ENCODE measurements at places on chromosomes 1 and 21. TPM values are rescaled to one million over a fixed set of nuclear protein-coding genes. Genes with fewer than 3 reads are reported as not detected.

GRCh38 chr1:6316240-6317097, 55.6 kb upstream of the GPR153 start:
- no peak for DNase-seq

DNA sequence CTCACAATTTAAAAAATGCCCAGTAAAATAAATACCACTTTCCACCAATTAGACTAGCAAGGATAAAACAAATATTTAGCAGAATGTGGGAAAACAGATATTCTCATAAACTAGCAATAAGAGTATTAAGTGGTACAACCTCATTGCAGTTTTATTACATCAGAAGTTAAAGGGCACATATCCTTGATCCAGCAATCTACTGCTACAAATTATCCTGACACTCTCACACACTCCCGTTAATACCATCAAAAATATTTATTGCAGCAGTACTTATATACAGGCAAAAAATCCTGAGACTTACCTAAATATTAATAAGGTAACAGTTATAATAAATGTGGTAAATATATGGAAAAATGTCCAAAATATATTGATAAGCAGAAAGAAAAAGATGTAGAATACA, 44.3 kb downstream of the ZNF644 start:
- no peak for DNase-seq

CR1L gene
- 1.1 TPM for polyA plus RNA-seq

CYP4A22 gene
- not detected for polyA plus RNA-seq

DNA sequence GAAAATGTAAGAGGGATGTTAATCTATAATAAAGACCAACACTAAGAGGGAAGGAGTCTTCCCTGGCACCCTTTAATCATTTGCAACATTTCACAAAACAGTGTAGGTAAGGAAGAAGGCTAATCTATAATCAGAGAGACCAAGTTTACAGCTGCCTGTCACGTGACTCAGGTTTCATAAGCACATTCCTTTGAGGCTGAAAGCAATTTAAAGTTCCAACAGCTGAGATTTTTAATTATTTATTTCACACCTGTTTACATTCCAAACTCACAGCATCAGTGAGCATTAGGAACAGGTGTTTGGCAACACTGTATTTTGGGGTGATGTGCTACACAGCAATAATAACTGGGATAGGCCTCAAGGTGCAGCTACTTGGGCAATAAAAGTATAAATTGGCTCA, 75.7 kb upstream of the PGBD5 start:
- DNase-seq: no peak

SLC1A7 gene
- 0.64 TPM for polyA plus RNA-seq

DNA sequence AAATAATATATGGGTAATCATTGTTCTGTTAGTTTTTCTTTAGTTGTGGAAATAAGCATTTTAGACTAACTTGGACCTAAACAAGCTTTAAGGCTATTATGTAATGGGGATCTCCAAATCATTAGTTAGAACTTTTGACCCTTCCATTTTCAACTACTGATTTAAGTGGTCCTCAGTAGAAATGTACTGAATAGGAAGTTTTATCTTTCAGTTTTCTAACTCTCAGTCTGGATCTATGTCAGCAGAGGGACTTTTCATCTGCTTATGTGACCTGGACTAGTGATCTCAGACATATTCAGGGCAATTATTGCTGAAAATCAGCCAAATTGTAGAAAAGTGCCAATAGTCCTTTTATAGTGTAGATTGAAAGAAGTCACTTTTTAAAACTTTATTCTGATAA, 56.0 kb downstream of the SASS6 start:
- no peak for DNase-seq

GRCh38 chr1:6424000-6424565, 493 bp upstream of the ESPN start:
- peak; percentile 71 for DNase-seq

- no peak for DNase-seq
Measured at GRCh38 chr1:30134466-30135217, 588.7 kb downstream of the MATN1 start.

ABCA4 gene
- polyA plus RNA-seq: 2.0 TPM

- DNase-seq: peak; percentile 56
Measured at GRCh38 chr21:32940079-32941014, 85.4 kb upstream of the OLIG2 start.

DNA sequence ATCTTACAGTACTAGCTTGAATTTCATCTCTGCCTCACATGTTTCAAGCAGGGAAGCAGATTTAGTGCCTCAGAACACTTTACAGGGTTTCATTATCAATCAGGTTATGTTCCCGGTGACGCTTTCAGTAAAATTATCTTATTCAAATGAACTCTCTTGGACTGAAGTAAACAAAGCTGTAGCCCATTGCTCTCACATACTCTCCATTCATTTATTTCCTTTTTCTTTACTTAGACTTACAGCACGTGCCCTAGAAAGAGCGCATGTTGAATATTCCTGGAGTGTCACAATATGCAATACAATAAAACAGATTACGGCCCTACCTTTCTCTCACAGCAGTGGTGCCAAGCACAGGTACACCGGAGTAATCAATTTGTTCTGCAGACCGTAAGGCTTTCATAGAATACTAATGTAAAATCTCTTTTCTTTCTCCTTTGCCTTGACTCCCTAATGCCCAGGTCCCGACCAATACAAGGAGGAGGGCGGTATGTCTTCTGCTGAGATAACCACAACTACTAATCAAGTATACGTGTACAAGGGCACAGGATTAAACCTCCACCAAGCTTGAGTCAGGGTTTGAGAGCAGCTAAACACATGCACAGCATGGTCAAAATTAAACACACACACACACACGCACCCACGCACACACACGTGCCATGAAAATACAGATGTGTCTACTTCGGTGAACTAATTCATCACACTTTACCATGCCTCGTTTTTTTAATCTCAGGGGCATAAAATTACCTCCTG, 62.8 kb downstream of the NRIP1 start:
- DNase-seq: peak; percentile 14

DNA sequence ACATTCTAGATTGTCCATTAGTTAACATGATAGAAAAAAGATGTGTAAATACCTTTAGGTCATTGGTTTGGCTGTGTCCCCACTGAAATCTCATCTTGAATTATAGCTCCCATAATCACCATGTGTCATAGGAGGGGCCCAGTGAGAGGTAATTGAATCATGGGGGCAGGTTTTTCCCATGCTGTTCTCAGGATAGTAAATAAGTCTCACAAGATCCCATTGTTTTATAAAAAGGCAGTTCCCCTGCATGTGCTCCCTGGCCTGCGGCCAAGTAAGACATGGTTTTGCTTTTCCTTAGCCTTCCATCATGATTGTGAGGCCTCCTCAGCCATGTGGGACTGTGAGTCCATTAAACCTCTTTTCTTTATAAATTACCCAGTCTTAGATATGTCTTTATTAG, 32.5 kb upstream of the SLC44A5 start:
- no peak for DNase-seq

CHIA gene
- polyA plus RNA-seq: 1.1 TPM

GRCh38 chr1:26826261-26827105, at the start of gene ZDHHC18:
TSS of gene ZDHHC18 (plus strand) at chr1:26826688. CDS start at chr1:26826805, 117 bp downstream.
- DNase-seq: peak; percentile 60

DNA sequence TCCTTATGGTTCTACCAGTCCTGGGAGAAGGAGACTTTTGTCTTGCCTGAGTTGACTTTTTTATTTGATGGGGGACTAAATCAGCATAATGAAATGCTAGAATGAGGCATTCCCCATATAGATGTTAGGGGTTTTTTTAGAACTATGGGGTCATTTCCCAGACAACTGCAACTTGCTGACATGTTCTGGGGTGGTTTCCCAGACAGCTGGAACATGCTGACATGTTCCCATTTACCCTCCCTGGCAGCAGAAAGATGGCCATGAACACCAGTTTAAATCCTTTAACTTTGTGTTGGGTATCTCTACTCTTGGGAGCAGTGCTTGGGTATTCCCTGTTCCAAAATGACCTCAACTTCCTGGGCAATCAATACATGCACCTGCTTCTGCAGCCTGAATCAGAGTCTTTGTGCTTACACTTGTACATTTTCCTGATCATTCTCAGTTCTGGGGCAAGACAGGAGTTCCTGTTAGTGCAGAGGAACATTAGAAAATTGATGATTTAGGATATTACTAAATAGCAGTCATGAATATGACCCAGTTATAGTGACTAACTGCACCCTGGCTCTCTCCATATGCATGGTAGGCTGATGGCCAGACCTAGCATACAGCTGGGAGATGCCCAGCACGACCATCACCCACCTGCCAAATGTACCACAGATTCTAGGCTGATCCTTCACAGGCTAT, 75.4 kb upstream of the CD5L start:
- DNase-seq: no peak

- no peak for DNase-seq
Measured at GRCh38 chr1:61111084-61112004, 29.0 kb downstream of the NFIA start.

GRCh38 chr1:156098784-156099183, 15.7 kb upstream of the LMNA start:
- no peak for DNase-seq

TRAPPC10 gene
- 27.0 TPM for polyA plus RNA-seq

XCL2 gene
- 0.82 TPM for polyA plus RNA-seq

GRCh38 chr1:43975249-43975961, 645 bp downstream of the ATP6V0B start:
- DNase-seq: peak; percentile 90

HJV gene
- 0.27 TPM for polyA plus RNA-seq

DNA sequence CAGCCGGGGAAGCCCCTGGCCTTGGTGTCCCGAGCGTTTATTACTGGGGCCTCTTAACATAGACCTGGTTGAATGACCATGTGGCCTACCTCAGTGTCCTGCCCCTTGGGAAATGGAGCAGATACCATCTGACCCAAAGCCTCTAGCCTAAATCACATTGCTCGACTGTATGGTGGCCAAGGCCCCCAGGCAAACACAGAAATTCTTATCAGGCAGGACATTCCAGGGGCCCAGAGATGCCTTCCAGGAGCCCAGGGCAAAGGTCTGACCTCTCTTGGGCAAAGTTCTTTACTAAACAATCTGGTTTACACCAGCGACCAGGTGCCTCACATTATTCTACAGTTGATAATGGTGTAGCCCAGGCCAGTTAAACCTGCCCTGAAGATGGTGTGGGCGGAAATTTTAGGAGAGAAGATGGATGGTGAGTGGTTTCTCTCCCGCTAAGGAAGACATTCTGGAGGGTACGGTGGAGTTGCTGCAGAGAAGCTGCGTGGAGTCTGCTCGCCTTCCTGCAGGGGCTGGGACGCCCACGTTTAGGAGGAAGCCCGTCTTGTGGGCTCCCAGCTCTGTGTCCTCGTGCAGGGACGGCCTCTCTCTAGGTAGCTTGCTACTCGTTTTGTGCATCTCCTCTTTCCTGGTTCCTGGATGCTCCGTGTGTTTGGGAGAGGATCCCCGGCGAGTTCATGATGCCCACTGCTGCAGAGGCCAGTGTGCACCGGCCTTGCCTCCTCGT, 21.2 kb downstream of the AJAP1 start:
- DNase-seq: no peak

GRCh38 chr1:229863651-229864545, 203.1 kb upstream of the GALNT2 start:
- no peak for DNase-seq

GUCA2A gene
- 0.35 TPM for polyA plus RNA-seq

DNA sequence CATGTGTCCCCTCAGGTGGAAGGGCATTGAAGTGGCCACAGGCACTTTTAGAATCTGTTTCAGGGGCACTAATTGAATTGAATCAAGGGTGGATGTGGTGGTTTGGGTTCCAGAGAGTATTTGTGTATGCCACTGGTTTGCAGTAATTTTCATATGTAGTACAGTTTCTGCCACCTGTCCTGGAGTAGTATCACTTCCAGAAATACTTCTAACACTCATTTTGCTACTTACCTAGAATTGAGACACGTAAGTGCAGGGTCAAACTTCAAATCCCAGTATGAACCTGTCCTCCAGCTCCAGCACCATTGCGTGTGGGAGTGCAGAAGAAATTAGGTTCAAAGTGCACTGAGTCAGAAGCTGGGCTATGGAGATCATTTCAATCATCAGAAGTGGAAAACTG, 26.8 kb downstream of the RSPH1 start:
- DNase-seq: no peak

KRTAP13-2 gene
- not detected for polyA plus RNA-seq

GUCA2B gene
- not detected for polyA plus RNA-seq

GRCh38 chr1:155969377-155969791, 9.0 kb downstream of the ARHGEF2 start:
- no peak for DNase-seq

PCSK9 gene
- 0.73 TPM for polyA plus RNA-seq

OR6P1 gene
- not detected for polyA plus RNA-seq

GRCh38 chr1:48019714-48020315, 22.6 kb upstream of the TRABD2B start:
- DNase-seq: no peak

GRCh38 chr1:27471477-27471876, 18.5 kb downstream of the WASF2 start:
- no peak for DNase-seq

KRTAP12-2 gene
- polyA plus RNA-seq: not detected

MSTO1 gene
- polyA plus RNA-seq: 66.3 TPM

URB1 gene
- polyA plus RNA-seq: 12.5 TPM

OR2W3 gene
- polyA plus RNA-seq: 0.24 TPM

GNG4 gene
- polyA plus RNA-seq: 2.5 TPM

B3GALNT2 gene
- polyA plus RNA-seq: 27.5 TPM

CELA3B gene
- polyA plus RNA-seq: not detected

GJA4 gene
- 31.9 TPM for polyA plus RNA-seq

MEX3A gene
- polyA plus RNA-seq: 53.2 TPM

- DNase-seq: no peak
Measured at GRCh38 chr1:92749024-92749634, 35.8 kb downstream of the EVI5 start.

FCGR1A gene
- polyA plus RNA-seq: 3.2 TPM
